ENCODE measurements at places on chromosomes 3 and 15.

GRCh38 chr15:41336549-41336948 is 3.9 kb downstream of the NUSAP1 start:
- DNase-seq = no peak

DNA sequence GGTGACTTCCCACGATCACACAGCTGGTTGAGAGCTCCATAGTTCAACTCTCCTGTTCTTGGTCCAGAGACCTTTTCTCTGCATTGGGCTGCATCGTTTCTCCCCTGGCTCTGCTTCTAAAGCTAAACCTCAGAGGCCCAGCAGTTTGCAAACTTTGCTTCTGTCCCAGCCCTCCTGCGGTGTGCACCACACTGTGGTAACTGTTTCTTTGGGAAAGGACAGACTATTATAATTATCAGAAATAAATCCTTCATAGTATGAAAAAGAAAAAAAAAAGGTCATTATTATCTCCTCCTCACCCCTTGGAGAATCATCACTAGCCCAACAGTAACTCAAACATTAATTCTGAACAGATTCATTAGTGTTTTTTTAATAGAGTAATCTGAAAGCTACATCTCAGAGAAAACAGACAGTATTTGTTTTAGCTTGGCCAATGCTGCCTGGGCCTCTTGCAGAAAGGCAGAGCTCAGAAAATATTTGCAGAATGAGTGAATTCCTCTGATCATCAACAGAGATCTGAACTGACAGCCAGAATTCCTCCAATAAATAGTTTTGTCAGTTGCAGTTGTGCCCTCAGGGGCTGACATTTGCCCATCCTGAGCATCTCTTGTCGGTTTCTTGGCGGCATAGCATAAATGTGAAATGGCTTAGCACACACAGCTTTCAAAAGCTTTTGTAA is 52.9 kb downstream of the BFSP2 start:
- DNase-seq = no peak

DNA sequence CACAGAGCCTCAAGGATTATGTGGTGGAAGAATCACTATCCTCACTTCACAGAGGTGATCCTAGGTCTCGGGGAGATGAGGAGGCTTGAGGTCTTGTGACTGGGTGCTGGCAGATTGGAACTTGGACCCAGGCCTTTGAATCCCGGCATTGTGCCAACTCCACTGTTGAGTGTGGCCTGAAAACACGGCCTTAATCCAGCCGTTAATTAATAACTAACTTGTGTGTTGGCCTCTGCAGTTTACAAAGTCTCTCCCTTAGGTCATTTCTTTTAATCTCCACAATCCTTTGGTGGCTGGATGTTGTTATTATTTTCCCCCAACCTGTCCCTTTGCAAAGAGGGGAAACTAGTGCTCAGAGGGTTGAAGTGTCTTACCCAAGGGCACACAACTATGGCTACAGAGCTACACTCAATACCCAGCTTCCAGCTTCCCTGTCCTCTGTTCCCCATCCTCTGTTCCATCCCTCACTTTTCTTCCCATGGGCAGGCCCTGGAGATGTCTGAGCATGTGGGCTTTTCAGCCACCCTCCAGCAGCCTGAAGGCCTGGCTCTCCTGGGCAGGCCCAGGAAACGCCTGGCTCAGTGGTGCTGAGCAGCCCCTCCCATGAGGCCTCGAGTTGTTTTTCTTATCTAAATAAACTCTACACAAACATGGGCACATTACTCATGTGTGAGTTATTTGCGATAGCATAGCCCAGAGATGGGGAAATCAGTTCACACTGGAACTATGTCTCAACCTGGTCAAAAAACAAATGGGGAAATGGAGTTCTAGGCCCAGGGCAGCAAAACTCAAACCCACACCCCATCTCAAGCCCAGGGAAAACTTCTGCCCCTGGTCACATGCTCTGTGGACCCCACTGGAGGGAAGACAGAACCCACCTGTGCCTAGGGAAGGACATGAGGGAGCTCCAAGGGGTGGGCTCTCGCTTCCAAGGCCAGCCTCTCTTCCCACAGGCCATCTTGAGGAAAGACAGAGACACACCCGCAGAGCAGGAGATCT is 16.8 kb upstream of the SMAD3 start:
- no peak for DNase-seq

DNA sequence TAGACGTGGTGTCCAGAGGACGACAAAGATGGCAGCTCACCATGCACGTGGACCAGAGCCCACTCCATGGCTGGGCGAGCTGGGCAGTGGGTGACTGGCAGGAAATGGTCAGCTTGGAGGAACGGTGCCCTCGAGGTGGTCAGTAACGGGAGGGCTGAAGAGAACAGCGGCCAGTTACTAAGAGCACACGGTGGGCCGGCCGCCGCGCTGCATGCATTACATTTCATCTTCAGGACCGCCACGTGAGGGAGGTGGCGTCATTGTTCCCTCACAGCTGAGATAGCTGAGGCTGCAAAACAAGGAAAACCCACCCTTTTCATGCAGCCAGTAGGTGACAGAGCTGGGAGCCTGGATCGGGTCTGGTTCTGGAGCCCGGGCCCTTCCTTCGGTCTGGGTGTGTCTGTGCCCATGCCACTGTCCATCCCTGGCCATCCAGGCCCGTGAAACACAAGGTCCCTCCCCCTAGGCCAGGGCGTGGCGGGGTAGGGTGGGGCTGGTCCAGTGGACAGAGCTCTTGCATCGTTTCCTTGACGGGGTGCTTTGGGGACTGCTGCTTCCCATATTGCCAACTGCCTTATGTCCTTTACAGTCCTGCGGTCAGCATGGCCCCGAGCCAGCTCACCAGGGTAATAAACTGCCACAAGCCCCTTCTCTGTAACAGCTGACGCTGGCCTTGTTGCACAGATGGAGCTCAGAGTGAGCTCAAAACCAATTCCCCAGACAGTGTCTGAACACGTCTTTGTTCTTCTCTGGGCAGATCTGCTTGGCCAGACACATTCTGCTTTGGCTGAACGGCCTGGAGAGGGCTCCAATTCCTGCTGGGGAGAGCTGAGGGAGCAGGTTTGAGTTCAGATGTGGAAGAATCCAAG is 51.8 kb downstream of the RGMA start:
- DNase-seq = no peak

- no peak for DNase-seq
Measured at GRCh38 chr15:61200626-61201025, 28.5 kb downstream of the RORA start.

Data from NCI-H1417 treated with DMSO at 0.1 percent for 48 hours (cell line).